Activated CD4-positive, alpha-beta T cell treated with anti-CD3 and anti-CD28 coated beads, Interleukin-10, Interleukin-2, amounts not matched to agents 100 ng/mL and 50 ng/mL, durations not matched to agents 16 hours and 8 hours (primary cell): ENCODE measurements at places on chromosomes 11 and 22.
A peak's percentile ranks its signal among the peaks of the same experiment; 100 is the strongest.

DNA sequence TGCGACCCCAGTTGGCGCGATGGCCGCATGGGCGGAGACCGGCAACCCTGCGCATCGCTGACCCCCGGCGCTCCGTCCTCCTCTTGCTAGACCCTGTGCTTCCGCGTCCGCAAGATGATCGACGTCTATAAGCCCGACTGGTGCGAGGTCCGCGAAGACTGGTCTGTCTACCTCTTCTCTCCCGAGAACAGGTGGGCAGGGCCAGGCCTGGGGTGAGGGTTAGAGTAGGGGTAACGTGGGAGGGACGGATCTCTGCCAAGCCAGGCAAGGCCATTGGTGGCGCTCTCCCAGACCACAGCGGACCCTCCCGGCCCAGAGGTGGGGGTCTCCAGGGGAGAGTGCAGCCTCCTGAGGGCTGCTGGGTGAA is 92.1 kb downstream of the CACNA1I start:
- DNase-seq, result no peak

DNA sequence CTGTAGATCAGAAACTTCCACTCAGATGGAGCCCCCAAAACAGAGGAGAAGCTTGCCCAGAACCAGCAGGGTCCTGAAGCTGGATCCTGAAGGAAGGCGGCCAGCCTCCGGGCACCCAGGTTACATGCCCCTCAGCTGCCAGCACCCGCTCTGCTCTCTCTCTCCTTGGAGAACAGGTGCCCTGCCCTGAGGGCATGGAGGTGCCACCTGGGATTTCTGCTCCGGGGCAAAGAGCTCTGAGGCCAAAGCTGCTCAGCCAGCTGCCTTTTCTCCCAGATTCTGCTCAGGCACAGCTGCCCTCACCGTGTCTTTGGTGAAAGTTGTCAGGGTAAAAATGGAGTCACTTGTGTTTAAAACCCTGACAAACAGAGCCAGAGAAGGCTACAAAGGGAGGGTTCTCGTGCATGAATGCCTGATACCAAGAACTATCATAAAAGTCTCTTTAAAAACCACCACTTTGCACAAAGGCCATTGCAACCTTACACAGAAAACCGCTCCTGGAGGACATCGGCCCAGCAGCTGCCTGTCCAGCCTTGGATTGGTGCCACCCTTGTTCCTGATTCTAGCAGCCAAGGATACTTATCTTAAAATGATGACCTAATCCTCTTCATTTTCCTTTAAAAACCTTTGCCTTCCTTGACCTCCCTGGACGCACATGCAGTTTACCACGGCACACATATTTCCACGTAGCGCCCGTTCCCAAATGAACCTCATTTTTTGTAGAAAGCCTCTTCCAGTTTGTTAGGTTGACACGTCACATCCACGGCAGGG is 140.0 kb downstream of the CACNA1I start:
- DNase-seq, result no peak

DNA sequence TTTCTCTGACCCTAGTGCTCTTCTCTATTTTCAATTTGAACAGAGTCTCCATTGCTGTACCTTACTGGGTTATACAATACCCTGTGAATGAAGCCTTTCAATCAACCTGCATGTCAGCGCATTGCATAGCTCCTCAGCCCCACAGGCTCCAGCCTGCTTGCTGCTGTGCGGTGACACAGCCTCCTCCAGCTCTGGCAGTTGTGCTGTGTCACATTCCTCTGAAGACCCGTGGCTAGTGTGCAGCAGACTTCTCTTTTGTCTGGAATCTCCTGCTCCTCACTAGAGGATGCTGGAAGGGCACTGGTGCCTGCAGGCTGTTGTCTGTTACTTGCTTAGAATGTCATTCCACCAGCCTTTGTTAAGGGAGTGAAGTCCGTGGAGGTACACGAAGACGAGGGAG is 390.1 kb upstream of the B3GAT1 start:
- no peak for DNase-seq

- peak; percentile 38 for DNase-seq
Observed at GRCh38 chr22:30116362-30117117, 36.3 kb downstream of the HORMAD2 start.

DNA sequence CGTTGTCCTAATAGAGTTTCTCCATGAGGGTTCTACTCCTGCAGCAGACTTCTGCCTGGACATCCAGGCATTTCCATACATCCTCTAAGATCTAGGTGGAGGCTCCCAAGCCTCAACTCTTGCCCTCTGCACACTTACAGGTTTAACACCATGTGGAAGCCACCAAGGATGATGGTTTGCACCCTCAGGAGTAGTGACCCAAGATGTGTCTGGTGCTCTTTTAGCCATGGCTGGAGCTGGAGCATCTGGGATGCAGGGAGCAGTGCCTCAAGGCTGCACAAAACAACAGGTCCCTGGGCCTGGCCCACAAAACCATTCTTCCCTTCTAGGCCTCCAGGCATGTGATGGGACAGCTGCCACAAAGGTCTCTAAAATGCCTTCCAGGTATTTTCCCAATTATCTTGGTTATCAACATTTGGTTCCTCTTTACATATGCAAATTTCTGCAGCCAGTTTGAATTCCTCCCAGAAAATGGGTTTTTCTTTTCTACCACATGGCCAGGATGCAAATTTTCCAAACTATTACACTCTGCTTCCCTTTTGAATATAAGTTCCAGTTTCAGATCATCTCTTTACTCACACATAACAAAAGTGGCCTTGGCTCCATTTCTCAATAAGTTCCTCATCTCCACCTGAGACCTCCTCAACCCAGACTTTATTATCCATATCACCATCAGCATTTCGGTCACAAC is 69.5 kb upstream of the GNAZ start:
- DNase-seq, result no peak

GRCh38 chr11:112113539-112114457 is 27.1 kb downstream of the SDHD start:
- DNase-seq, result peak; percentile 62

- no peak for DNase-seq
Observed at GRCh38 chr11:7501251-7501650, 12.5 kb upstream of the PPFIBP2 start.

DNA sequence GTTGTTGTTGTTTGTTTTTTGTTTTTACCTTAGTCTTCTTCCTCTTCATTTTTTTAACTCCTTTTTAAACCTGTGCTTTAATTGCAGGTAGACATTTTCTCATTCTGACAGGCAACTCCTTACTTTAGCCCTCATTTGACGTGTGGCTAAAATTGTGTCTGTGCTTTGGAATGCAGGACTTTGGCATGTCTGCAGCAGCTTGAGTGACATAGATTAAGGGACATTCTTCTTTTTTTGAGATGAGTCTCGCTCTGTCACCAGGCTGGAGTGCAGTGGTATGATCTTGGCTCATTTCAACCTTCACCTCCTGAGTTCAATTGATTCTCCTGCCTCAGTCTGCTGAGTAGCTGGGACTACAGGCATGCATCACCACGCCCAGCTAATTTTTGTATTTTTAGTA is 100.8 kb downstream of the FAT3 start:
- no peak for DNase-seq

- DNase-seq, result no peak
Observed at GRCh38 chr22:19058713-19059451, 63.3 kb downstream of the DGCR2 start.

GRCh38 chr11:65047581-65048422 is 6.8 kb downstream of the SAC3D1 start:
- DNase-seq, result no peak

DNA sequence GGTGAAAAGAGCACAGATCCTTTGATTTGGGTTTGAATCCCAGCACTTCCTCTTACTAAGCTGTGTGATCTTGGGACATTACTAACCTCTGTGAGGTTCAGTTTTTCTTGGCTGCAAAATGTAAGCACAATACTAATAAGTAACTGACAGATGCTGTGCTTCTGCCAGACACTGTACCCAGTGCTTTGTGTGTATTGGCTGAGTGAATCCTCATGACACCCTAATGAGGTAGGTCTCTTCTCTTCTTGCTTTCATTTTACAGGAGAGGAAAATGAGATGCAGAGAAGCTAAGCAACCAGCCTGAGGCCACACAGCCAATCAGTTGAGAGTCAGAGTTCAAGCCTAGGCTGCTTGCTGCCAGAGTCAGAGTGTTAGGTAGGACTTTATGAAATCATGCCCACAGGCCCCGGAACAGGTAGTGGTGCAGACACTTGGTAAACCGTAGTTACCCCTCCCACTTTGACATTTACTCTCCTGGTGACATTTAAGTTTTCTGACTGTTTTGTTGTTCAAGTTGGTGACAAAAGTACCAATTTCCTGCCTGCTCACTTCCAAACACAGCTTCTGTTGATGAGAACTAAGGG is 21.2 kb downstream of the PTPRJ start:
- peak; percentile 95 for DNase-seq

GRCh38 chr11:44927174-44927661 is 23.5 kb downstream of the TP53I11 start:
- peak; percentile 62 for DNase-seq

DNA sequence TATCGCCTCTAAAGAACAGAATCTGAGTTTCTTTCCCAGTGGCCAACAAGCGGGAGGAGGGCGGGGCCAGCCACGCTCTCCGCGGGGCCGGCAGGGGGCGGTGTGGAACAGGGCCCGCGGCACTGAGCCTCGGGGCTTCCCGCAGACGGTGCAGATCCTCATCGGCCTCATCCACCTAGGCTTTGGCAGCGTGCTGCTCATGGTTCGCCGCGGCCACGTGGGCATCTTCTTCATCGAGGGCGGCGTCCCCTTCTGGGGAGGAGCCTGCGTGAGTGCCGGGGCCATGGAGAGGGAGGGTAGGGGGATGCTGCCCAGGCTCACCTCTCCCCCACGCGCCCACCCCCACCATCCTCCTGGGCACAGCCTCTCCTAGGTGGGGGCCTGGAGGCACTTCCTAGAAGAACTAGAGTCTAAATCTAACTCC is 10.7 kb downstream of the MS4A15 start:
- peak; percentile 27 for DNase-seq

- no peak for DNase-seq
Observed at GRCh38 chr22:42365942-42366695, 66.1 kb downstream of the NFAM1 start.

DNA sequence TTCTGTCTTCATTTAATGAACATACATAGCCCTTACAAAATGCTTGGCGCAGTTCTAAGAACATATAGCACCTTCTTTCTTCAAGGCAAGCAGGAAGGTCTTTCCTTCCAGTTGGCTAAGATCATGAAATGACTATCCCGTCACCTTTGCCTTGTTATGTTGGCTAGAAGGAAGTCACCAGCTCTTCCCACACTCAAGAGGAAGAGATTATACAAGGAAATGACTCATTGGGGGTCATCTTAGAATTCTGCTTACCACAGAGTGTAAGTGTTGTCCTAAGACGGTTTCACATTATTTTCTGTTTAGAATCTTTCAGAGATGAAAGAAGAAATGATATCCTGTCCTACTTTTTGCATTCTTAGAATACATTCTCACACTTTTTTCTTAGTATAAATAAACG is 808.0 kb upstream of the LUZP2 start:
- peak; percentile 0 for DNase-seq

DNA sequence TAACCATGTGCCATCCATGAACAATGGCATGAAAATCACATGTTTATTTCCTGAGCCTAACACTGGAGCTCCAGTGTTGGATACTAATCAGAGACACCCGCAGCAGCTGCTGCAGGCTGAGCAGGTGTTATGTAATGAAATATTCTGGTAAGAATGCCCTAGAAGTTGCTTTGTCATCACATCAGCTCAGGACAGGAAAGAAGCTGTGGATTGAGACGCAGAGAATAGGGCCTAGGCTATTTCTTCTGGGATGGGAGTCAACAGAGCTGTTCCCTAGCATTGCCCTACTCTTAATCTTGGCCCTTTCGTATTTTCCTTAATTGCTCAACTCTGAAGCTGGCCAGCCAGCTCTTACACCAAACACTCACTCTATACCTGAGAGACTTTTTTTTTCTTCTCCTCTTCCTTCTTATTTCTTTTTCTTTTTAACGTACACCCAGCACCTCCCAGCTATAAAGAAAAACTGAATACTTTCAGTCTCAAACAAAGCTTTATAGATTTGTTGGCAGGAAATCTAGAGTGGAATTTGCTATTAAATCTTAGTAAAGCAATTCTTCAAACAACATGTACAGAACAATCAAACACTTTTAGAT is 31.9 kb downstream of the RASSF10 start:
- no peak for DNase-seq

- no peak for DNase-seq
Observed at GRCh38 chr11:61881397-61881796, 9.9 kb downstream of the FADS3 start.

GRCh38 chr11:93952082-93952780 is 68.9 kb upstream of the HEPHL1 start:
- DNase-seq, result no peak

GRCh38 chr11:1559111-1559951 is 12.7 kb downstream of the DUSP8 start:
- DNase-seq, result no peak

GRCh38 chr11:11171285-11171684 is 181.8 kb downstream of the CSNK2A3 start:
- DNase-seq, result no peak

DNA sequence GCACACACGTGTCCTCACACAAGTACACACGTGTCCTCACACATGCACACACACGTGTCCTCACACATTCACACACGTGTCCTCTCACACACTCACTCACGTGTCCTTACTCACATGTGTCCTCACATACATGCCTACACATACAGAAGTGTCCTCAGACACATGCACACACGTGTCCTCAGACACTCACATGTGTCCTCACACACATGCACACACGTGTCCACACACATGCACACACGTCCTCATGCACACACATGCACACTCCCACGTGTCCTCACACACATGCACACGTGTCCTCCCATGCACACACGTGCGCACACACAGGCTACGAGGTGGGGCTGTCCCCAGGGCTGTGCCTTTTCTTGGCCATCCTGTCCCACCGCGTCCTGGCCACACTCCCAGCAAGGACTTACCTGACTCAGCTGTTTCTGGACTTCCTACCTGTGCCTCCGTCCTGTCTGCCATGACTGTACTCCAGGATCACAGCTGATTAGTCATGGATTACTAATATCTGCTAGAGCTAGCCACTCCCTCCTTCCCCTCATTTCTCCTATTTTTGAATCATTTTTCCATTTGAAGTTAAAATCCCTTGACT is 990.2 kb downstream of the BRD1 start:
- no peak for DNase-seq

- no peak for DNase-seq
Observed at GRCh38 chr11:36238036-36238631, 51.1 kb downstream of the COMMD9 start.
